ENCODE measurements at places on chromosomes 1 and 21. TPM values are rescaled to one million over a fixed set of nuclear protein-coding genes. Genes with fewer than 3 reads are reported as not detected.

KCNJ9 gene
- total RNA-seq: not detected

NTNG1 gene
- total RNA-seq: not detected

- DNase-seq: no peak
Observed at GRCh38 chr1:199857108-199857507, 170.4 kb upstream of the NR5A2 start.

DNA sequence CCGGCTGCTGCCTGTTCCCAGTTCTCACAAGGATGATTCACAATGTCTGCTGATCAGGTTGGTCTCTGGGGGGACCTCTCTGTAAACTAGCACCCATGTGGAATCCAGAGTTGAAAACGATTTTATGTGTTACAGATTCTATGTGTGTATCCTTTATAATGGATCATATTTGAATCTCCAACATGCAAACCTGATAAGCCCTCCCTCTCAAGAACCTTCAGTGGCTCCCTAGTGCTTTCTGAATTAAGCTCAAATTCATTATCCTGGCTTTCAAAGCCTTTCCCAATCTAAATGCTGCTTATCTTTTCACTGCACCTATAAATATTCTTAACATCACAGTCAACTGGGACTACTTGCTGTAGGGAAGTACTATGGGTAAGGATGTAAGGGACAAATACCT, 166.8 kb upstream of the USP24 start:
- no peak for DNase-seq

GRCh38 chr1:171258943-171259342, 10.6 kb downstream of the FMO1 start:
- DNase-seq: no peak

DNA sequence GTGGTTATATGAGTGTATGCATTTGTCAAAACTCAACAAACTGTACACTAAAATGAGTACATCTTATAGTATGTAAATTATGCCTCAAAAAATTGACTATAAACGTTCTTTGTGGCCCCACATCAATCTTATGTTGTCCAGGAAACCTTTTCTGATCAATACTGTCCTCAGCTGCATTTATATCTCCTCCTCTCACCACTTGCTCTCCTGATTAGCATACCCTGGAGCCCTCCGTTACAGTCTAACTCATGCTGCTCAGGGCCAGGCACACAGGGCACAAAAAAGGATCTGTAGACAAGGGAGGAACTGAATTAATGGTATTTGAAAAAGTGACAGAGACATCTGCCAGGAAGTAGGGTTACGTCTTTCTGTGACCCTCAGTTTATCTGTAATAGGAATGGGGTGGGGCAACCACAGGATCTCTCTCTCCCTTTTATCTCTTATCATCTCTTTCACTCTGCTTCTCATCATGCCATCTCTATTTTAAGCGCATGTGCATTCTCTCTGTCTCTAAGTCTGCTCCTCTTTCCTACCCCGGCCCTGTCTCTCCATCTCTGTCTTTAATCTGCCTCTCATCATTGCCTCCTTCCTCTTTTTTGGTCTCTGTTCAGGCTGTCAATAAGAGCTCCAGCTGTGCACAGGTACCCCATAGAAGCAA, 7.0 kb upstream of the TAL1 start:
- DNase-seq: no peak

- DNase-seq: no peak
Observed at GRCh38 chr1:172342584-172343239, 77.8 kb upstream of the C1orf105 start.

DNA sequence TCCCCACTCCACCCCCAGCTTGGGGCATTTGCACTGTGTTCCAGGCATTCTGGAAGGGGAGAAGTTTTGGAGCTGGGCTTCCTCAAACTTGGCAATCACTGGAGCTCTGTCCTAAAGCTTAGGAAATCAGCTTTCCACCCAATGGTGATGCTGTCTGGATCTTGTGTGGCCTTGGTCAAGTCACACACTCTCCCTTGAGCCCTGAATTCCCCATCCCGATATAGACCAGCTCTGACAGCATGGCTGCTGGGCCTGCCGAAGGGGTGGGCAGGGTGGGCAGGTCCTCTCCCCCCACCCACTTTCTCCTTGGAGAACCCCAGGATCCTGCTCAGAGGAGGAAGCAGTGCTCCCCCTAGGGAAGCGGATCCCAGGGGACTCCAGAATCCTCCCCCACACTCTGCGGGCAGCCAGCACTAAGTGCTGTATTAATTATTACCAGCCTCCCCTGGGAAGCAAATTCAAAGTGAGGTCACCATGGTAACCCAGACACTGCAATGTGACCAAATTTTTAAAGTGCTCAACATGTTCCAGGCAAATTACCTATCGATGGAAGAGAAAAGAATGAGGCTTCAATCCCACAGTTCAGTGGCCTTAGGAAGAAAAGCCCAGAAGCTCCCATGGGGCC, 21.3 kb upstream of the LDLRAP1 start:
- DNase-seq: no peak

- peak; percentile 30 for DNase-seq
Observed at GRCh38 chr1:156705321-156705917, at the start of gene CRABP2. TSS of gene CRABP2 (minus strand) at chr1:156705583. CDS start at chr1:156705446, 137 bp downstream.

- no peak for DNase-seq
Observed at GRCh38 chr1:199202331-199202730, 563.5 kb downstream of the PTPRC start.

- DNase-seq: no peak
Observed at GRCh38 chr1:179156026-179156425, 73.5 kb downstream of the ABL2 start.

- DNase-seq: peak; percentile 79
Observed at GRCh38 chr1:113929750-113930498, 800 bp downstream of the HIPK1 start.
